ENCODE measurements at places on chromosomes 1 and 21.

DNA sequence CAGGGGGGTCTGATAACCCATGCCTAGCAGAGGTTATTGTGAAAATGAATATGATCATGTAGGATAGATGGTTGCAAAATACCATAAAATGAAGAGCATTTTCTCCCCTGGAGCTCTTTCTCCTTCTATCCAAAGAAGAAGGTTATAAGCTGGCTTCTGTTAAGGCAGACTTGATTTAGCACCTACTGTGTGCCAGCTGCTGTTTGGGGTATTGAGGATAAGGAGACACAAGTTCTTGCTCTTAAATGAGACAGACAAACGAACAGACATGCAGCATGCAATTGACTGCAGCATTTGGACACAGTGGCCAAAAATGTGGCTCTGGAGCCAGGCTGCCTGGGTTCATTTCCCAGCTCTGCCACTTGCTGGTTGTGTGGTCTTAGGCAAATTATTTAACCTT is 39.8 kb upstream of the ID3 start:
- DNase-seq, result no peak

- no peak for DNase-seq
These were observed 130.3 kb downstream of the C1orf21 start for GRCh38 chr1:184517130-184517529.

DNA sequence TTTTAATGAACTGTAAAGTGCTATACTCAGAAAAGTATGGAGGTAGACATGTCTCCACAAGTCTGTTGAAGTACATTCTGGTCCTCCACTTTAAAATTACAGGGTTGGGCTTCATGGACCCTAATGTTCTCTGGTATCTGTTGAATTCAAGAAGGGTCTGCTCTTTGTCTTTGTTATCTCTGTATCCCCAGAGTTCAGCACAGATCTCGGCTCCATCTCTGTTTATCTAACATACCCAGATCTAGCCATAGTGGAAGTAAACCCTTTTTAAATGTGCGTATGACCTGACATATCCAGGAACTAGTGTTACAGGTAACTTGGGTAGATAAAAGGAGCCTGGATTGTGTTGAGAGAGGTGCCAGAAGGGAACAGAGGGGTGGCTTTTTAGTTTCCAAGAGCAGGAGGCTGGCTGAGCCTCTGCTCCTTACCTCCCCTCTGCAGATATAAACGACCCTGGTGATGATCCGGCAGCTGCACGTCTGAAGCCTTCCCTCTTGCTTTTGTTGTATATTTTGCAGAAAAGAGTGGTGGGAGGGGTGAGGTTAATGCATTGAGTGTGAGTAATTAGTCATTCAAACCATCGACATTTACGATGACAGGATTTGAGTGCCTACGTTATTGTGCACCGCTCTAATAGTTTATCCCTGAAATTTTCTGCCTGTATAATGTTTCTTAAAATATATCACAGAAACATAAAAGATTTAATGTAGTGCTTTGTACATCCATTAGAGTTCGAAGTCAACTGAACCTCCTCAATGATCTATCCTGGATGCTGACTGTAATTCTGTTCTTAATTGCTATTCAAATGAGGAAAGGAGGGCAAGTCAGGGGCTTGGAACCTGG is 30.8 kb downstream of the ELAVL4 start:
- DNase-seq, result no peak

DNA sequence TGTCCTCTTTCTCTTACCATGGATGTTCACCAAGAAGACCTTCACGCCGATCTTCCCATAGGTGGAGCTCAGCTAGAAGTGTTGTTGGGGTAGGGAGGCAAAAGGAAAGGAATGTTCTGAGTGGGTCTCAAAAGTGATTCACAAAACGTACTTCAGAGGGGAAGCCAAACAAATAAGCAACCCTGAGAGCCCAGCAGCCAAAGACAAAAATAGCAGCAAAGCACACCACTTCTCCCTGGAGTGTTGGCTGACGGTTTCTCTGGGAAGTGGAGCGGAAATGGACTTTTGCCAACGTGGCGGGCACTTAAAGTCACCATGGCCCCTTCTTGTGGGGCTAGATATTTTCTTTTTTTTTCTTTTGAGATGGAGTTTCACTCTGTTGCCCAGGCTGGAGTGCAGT is 23.1 kb downstream of the SLC26A9 start:
- DNase-seq, result no peak

- DNase-seq, result no peak
These were observed 341.3 kb downstream of the DSCAM start for GRCh38 chr21:40505681-40506080.

DNA sequence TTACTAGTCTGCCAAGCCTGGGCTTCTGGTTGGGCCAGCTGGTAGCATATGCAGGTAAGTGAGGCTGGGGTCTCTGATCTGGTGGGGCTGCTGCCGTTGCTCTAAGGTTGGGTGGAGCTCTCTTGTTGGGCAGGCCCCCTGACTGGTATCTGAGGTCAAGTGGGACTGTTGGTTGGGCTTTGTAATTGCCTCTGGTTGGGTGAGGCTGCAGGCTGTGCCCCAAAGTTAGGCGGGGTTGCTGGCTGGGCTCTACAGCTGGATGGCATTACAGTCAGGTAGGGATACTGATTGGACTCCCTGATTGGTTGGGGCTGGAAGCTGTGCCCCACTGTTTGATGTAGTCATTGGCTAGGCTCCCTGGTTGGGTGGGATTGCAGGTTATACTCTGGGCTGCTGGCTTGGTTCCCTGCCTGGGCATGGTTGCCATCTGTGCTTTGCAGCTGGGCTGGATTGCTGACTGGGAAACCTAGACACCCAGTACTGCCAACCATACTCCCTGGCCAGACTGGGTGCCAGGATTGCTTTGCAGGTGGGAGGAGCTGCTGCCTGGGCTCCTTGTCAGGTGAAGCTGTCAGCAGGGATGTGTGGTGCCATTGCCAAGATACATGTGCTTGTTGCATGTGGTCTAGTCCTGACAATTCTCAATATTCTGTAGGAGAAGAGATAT is 130.5 kb downstream of the RABGAP1L start:
- no peak for DNase-seq

- DNase-seq, result no peak
These were observed 40.8 kb upstream of the DYNLT5 start for GRCh38 chr1:66711420-66711819.

DNA sequence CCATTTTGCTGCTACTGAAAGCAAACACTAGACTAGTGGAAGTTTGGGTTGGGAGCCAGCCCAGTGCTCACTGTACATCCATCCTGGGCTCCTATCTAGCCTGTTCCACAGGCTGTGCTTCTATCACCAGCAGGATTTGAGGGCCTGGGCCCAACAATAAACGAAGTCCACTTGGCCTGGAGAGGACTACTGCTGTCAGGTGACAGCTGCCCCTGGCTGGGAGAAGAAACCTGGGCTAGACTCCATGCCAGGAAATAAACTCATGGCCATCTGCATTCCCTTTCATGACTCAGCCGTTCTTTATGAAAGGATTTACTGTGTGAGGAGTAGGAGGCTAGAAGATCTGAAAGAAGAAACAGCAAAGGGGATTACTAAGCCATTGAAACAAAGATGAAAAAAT is 35.5 kb downstream of the COLGALT2 start:
- DNase-seq, result no peak

DNA sequence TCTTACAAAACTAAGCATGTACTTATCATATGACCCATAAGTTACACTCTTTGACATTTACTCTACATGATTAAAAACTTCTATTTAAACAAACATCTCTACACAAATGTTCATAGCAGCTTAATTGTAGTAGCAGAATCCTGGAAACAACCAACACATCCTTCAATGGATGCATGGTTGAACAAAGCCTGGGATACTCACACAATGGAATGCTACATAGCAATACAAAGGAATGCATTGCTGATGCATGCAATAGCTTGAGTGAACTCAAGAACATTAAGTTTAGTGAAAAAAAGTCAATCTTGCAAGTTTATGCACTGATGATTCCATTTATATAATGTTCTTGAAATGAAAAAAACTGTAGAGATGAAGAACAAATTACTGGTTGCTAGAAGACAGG is 686.9 kb downstream of the LRRIQ3 start:
- no peak for DNase-seq

DNA sequence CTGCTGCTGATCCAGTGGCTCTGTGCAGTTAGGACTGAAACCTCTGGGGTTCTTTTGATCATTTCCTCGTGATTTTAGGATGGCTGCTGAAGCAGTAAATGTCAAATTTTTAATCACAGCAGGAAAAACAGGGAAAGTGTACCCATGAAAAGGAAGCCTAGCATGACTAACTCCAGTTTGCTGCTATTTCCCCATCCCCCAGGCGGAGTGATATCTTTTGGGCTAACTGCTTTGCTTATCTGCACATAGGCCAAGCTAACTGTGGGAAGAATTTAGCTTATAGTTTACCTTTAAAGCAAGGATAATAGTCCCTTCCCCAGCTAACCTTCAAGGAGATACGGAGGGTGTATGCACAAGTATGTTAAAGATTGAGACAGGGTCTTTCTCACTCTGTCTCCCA is 149.8 kb upstream of the TNR start:
- no peak for DNase-seq

DNA sequence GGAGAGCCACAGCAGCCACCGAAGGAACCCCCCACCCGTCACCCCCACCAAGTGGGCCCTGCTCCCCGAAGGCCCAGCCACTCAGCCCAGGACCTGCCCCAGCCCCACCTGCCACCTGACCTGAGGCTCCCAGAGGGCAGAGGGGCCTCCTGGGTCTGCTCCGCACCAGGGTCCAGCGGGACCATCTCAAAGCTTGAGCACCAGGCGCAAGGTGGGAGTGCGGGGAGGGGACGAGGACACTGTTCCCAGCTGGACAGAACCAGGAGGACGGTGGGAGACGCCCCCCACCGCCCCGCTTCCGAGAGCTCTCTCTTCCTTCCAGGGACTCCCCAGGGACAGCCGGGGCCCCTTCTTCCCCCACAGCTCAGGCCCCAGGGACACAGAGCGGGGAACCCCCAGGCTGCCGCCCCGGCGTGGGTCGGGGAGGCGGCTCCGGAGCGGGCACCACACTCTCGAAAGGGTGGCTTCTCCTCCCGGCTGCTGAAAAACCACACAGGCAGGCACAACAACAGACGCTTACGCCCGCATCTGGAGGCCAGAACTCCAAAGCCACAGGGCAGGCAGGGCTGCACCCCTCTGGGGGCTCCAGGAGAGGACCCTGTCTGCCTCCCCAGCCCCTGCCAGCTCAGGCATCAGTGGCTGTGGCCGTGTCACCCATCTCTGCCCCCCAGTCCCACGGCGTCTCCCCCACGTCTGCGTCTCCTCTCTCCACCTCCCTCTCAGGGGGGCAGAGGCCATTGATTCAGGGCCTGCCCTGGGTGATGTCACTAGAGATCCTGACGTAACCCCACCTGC is 1.9 kb upstream of the TTLL10 start:
- peak; percentile 48 for DNase-seq

GRCh38 chr1:33516891-33517567 is 44.6 kb downstream of the ZSCAN20 start:
- no peak for DNase-seq

DNA sequence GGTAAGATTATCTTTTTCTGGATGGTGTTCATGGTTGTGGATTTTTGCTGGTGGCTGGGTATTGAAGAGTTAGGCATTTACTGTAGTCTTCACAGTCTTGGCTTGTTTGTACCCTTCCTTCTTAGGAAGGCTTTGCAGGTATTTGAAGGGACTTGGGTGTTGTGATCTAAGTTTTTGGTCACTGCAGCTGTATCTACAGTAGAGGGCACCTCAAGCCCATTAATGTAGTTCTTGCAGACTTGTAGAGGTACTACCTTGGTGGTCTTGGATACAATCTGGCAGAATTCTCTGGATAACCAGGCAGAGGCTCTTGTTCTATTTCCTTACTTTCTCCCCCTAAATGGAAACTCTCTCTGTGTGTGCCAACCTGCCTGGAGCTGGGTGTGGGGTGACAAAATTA is 155.8 kb upstream of the BRINP3 start:
- DNase-seq, result no peak

GRCh38 chr21:45699251-45699942 is 55.9 kb downstream of the PCBP3 start:
- no peak for DNase-seq

GRCh38 chr1:230084408-230085177 is 17.6 kb downstream of the GALNT2 start:
- no peak for DNase-seq
